SK-N-DZ (cell line): ENCODE measurements at places on chromosomes 11 and 22.

GRCh38 chr11:15913261-15913660 lies 443.1 kb downstream of the SOX6 start:
- DNase-seq = no peak

DNA sequence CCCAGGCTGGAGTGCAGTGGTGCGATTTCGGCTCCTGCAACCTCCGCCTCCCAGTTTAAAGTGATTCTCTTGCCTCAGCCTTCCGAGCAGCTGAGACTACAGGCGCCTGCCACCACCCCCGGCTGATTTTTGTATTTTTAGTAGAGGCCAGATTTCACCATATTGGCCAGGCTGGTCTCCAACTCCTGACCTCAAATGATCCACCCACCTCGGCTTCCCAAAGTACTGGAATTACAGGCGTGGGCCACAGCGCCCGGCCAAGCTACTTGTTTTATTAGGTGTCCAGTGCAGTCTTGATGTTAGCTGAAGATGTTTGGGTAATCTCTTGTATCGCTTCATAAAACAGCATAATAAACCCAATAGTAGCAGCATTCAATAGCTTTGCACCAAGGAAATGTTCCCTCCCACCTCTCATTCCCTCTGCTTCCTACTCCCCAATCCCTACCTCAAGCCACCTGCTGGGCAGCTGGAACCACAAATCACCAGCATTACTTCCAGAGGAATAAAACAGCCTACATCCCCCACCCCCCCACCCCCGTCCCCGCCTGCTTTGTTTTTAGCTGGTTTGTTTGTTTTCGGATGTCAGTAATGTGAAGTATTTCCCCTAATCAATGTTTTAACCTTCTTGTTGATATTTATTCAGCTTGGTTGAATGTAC lies 11.0 kb upstream of the GRIK4 start:
- no peak for DNase-seq

DNA sequence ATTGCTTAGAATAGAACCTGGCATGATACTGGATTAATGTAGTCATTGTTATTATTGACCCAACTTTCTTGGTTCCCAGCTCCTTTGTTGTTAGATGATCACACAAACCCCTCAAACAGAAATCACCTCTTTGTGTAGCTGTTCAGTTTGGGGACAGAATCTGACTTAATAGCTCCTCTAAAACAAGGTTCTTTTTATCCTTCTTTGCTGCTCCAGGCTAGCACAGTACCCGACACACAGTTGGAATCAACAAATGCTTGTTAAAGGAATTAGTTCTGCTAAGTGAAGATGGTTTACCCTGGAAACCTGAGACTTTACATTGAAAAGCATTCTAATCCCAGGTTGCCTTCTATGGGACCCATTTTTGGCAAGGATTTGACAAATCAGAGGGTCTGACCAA lies 43.9 kb downstream of the GAB2 start:
- DNase-seq = no peak

DNA sequence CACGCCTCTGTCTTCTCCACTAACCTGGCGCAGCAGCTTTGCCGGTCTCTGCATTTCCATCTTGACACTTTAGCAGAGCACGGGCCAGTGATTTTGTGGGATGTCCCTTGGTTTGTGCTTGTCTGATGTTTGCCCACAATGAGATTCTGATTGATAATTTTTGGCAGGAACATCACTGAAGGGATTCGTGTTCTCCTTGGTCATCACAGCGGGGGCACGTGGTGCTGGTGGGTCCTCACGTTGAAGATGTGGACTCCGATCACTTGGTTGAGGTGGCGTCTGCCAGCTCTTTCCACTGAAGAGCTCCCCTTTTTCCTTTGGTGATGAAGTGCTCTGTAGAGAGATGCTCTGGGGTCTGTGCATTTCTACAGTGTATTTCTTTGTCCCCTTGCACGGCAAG lies 37.2 kb downstream of the TBC1D22A start:
- DNase-seq = no peak

- no peak for DNase-seq
Observed at GRCh38 chr22:25113316-25113721, 86.3 kb upstream of the CRYBB3 start.

- DNase-seq = no peak
Observed at GRCh38 chr22:20036535-20037392, 15.9 kb downstream of the TANGO2 start.

DNA sequence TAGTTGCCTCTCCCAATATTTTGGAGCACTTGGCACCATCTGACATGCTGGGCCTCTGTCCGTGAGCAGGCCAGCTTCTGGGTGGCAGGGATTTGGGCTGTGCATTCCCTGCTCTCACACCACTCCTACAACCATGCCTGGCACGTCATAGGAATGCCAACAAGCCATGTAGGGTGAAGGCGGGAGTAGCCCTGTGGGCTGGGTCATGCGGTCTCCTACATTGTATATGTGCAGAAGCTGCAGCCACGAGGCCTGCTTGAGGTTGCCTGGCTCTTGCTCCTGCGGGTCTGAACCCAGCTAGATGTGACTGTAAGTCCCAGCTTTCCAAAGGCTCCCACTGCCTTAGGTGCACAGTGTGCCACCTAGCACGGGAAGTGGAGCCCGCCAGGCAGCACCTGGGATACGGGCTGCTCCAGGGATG lies 14.5 kb downstream of the MYEOV start:
- no peak for DNase-seq

DNA sequence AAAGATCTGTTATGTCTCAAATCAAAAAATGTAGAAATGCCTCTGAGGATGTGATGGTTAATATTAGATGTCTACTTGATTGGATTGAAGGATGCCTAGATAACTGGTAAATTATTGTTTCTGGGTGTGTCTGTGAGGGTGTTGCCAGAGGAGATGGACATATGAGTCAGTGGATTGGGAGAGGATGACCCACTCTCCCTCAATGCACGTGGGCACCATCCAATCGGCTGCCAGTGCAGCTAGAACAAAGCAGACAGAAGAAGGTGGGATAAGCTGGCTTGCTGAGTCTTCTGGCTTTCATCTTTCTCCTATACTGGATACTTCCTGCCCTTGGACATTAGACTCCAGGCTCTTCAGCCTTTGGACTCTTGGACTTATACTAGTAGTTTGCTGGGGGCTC lies 430.3 kb downstream of the SOX6 start:
- DNase-seq = no peak
